ENCODE measurements at places on chromosomes 12 and 14.

DNA sequence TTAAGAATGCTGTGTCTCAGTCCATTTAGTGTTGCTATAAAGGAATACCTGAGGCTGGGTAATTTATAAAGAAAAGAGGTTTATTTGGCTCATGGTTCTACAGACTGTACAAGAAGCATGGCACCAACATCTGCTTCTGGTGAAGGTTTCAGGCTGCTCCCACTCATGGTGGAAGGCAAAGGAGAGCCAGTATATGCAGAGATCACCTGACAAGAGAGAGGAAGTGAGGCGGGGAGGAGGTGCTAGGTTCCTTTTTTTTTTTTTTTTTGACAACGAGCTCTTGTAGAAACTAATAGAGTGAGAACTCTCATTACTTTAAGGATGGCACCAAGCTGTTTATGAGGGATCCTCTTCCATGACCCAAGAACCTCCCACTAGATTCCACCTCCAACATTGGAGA, 121.6 kb downstream of the NUBPL start:
- DNase-seq = no peak

DNA sequence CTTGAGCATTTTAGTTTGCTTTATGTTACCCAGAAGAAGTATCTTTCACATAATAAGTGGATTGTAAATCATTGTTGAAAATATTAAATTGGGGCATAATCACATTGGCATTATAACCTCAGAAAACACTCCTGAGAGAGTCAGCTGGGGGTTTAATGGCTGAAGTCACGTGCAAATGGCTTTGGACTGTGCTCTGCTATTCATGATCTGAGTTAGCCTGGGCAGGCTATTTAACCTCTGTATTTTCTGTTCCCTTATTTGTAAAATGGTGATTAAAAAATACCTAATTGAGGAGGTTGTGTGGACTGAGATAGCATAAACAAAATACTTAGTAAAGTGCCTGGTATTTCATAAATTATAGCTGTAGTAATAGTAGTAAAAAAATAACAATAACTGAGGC, 24.9 kb downstream of the KCNA5 start:
- DNase-seq = no peak

- DNase-seq = no peak
Measured at GRCh38 chr12:94297096-94297699, 148.8 kb downstream of the PLXNC1 start.

- DNase-seq = no peak
Measured at GRCh38 chr14:62304257-62304656, 542.0 kb downstream of the SNAPC1 start.
